Activated CD8-positive, alpha-beta memory T cell treated with anti-CD3 and anti-CD28 coated beads, Interleukin-2, amount 10 ng/mL, durations not matched to agents 7 days and 5 days (primary cell): ENCODE measurements at places on chromosomes 16 and 17. TPM values are rescaled to one million over a fixed set of nuclear protein-coding genes. Genes with fewer than 3 reads are reported as not detected.

Gene CACNA1G
- total RNA-seq: not detected

Gene CCDC200
- not detected for total RNA-seq

Gene CD19
- total RNA-seq: not detected

Gene SLFN14
- 0.07 TPM for total RNA-seq

Gene GGT6
- total RNA-seq: not detected

Gene ASB16
- 0.26 TPM for total RNA-seq

Gene MPO
- not detected for total RNA-seq

Gene KRT33A
- not detected for total RNA-seq

Gene MRPS23
- 39.4 TPM for total RNA-seq

Gene GAST
- total RNA-seq: not detected

Gene SEC14L5
- total RNA-seq: not detected

Gene MT1H
- total RNA-seq: not detected
